ENCODE measurements at places on chromosomes 7 and 10. TPM values are rescaled to one million over a fixed set of nuclear protein-coding genes. Genes with fewer than 3 reads are reported as not detected.

Gene BMPR1A
- total RNA-seq: 39.7 TPM

Gene HPS1
- total RNA-seq: 18.6 TPM

Gene DENND11
- total RNA-seq: 13.7 TPM

Gene CCL24
- not detected for total RNA-seq

Gene LMBR1
- total RNA-seq: 51.7 TPM

Gene DYDC2
- total RNA-seq: not detected

Gene ARMC3
- total RNA-seq: not detected

Gene VPS41
- 57.7 TPM for total RNA-seq

Gene SLC18A3
- under 0.01 TPM for total RNA-seq

Gene CCDC71L
- 12.1 TPM for total RNA-seq

Gene UNCX
- not detected for total RNA-seq

Gene LIPF
- total RNA-seq: not detected

Gene STK31
- not detected for total RNA-seq

Gene HOXA10
- total RNA-seq: not detected

Gene VCL
- total RNA-seq: 162 TPM

Gene PRXL2A
- 1.4 TPM for total RNA-seq

Gene ASIC3
- not detected for total RNA-seq

Gene TMEM236
- total RNA-seq: not detected

Gene FGFBP3
- 0.23 TPM for total RNA-seq
